ENCODE measurements at places on chromosomes 5 and 9.

DNA sequence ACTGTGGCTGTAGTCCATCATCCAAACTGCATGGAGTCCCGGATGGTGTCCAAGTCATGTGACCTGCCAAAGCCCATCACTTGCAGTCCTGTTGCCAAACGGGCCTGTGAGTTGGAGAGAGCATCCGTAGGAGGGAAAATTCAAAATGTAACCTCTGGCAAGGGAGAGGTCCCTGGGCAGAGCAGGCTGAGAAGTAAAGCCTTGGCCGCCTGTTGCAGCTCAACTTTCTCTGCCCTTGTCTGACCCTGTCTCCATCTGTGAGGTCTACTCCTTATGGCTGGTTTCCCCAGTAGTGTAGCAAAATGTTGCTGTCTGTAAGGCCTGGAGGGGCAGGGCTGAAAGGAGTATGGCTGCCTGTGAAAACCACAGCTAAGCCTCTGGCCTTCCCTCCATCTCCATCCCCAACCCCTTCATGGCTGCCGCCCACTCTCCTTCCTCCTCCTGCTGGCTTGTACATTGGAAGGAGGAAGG lies 163.5 kb downstream of the SEMA6A start:
- DNase-seq, result no peak

DNA sequence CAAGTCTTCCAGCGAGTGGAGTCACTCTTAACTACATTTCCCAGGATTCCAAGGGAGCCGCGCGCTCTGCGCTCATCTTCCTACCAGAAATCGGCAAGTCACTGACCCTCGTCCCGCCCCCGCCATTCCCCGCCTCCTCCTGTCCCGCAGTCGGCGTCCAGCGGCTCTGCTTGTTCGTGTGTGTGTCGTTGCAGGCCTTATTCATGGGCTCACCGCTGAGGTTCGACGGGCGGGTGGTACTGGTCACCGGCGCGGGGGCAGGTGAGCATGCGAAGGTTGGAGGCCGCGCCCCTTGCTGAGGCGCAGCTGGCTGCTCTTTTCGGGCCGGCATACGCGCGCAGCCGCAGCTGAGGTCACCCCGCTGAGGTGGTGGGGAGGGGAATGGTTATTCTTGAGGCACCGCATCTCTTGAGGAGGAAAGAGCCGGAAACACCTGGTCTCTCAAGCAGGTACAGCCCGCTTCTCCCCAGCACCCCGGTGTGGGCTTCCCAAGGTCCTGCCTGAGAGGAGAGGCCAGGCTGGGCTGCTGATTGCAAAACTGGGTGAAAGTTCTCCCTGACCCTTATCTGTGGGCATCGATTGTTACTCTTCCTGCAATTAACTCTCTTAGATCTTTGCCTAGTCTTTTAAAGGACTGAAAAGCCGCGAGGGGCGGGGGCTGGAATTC lies at the start of gene HSD17B4:
HSD17B4 (plus strand) TSS at position 125 of the 667 bp plus-strand sequence; CDS start at position 204, 79 bp downstream.
- DNase-seq, result peak; percentile 74

- no peak for DNase-seq
Observed at GRCh38 chr5:53424686-53425615, 55.5 kb upstream of the FST start.

- no peak for DNase-seq
Observed at GRCh38 chr5:174315871-174316270, 270.4 kb downstream of the NSG2 start.

GRCh38 chr9:112520069-112520468 lies 33.4 kb downstream of the KIAA1958 start:
- DNase-seq, result no peak
